Spinal cord (tissue), 10 donors: ENCODE measurements at places on chromosomes 5 and 9. TPM values are rescaled to one million over a fixed set of nuclear protein-coding genes. Genes with fewer than 3 reads are reported as not detected.

Gene IFNW1
- not detected for total RNA-seq

Gene FOXD4L6
- total RNA-seq: not detected

Gene CDK7
- total RNA-seq: 47.6 TPM

Gene FSTL4
- total RNA-seq: 6.0 TPM

Gene ARL10
- total RNA-seq: 22.6 TPM

Gene LCN1
- not detected for total RNA-seq

Gene CXCL14
- 17.0 TPM for total RNA-seq

Gene SLC34A1
- total RNA-seq: not detected

Gene FOXD4L4
- total RNA-seq: 0.20 TPM

Gene SLC36A3
- total RNA-seq: not detected

Gene PDE6A
- total RNA-seq: 0.44 TPM

Gene OTP
- total RNA-seq: 1.8 TPM

Gene CCDC183
- total RNA-seq: 3.0 TPM

Gene ENTPD8
- 0.39 TPM for total RNA-seq

Gene RNF183
- not detected for total RNA-seq

Gene SYK
- 6.1 TPM for total RNA-seq

Gene FCN1
- total RNA-seq: 1.2 TPM

Gene RANBP3L
- total RNA-seq: 213 TPM

Gene CCDC192
- 0.50 TPM for total RNA-seq
